Stomach (tissue), 19 donors: ENCODE measurements at places on chromosomes 1 and 21. TPM values are rescaled to one million over a fixed set of nuclear protein-coding genes. Genes with fewer than 3 reads are reported as not detected.

DNA sequence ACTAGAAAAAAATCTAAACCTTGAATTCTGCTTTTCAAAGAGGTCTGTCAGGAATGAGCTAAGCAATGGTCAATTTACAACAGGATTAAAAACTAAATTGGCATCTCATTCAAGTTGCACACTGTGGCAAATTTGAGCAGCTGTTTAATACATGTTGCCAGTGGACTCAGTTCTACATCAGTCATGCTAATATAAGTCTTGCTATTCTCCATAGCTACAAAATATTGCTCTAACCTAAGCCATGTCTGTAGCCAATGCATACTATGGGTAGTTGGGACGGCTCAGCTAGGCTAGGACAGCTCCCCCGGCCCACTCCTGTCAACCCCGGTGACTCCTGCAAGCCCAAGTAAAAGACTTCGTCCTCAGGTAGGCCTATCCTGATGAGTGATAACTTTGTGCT lies 10.9 kb upstream of the VAV3 start:
- DNase-seq, result no peak

DNA sequence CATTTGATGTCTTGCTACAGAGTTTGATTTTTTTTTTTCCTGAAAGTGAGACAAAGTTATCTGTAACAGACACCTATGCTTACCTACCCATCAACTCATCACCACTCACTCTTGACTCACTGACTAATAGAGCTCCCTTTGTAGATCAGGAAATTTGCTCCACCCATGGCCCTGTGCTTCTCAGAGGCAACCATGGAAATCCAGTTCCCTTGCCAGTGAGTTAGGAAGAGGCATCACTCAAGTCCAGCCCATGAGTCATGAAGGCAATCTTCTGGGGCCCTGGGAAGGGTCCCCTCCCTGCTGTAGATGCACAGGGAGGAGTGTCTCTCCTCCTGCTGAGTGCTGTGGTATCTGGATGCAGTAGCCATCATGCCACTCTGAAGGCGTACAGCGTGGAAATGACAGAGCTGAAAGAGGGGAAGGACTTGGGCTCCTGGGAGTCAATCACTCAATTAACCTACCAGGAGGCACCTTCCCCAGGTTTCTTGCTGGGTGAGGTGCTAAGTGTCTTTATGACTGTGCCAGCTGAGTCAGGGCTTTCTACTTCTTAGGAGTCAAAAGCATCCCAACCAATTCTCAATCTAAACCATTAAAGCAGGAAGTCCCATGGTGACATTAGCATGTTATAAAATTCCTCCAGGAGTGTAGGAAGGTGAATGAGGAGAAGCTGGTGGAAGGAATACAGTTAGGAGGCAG lies 56.1 kb downstream of the DNTTIP2 start:
- DNase-seq, result no peak

GRCh38 chr1:25090707-25091422 lies 141.4 kb downstream of the SYF2 start:
- no peak for DNase-seq

DNA sequence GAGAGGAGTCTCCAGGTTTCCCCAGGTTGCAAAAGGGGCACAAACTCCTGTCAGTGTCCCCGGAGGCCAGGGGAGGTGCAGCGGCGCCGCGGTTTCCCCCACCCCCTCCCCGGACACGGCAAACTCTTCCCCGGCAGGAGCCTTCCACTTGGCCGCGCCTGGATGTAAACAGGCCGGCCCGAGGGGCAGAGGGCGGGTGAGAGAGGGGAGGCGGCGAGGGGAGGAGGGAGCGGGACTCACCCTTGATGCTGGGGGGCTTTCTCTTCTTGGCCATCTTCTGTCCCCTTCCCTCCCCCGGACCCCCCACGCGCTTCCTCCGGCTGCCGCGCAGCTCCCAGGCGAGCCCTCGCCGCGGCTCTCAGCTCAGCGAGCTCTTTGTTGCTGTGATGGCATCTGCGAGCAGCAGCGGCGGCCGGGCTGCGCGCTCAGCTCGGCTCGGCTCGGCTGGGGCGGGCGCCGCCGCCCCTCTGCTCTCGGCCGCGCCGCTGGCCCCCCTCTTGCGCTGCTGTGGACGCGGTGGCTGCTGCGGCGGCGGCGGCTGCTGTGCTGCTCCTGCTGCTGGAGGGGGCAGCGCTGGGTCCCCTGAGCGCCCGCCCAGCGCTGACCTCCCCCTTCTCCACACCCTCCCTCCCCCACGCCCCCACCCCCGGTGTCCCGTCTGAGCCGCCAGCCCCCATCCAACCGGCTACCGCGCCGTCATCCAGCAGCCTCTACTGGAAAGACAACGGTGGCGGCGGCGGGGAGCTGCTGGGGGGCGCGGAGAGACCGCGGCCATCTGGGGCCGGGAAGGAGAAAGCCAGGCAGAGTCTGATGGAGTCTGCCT lies 4.9 kb upstream of the SLC44A5 start:
- peak; percentile 28 for DNase-seq

GRCh38 chr1:9228609-9229008 lies 6.0 kb upstream of the H6PD start:
- DNase-seq, result no peak

DNA sequence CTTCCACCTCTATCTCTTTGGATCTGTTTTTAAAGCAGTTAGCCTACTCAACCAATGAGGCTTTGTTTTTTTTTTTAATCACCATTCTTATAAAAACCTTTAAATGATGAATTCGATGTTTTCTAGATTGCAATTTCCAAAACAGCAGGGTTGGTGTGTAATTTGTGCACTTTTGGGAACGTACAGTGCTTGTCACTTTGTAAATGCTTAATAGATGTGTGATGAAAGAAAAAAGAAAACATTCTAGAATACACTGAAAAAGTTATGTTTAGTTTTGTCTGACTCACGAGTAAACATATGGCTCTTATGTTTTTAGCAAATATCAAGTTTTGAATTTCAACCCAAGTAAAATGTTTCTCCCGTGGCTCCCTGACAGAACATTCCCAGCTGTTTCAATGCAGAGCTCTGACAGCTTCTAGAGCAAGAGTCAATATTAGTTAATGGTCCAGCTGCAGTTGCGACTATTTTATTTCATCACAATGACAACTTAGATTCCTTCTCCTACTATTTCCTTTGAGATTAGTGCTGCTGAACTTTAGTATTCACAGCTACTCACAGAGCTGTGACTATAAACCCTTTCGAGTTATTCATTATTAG lies 362.5 kb upstream of the ADAMTS5 start:
- no peak for DNase-seq

GRCh38 chr1:33465316-33465715 lies 7.1 kb upstream of the ZSCAN20 start:
- DNase-seq, result no peak

- DNase-seq, result no peak
These were observed 10.5 kb downstream of the FOXJ3 start for GRCh38 chr1:42324398-42325013.

DNA sequence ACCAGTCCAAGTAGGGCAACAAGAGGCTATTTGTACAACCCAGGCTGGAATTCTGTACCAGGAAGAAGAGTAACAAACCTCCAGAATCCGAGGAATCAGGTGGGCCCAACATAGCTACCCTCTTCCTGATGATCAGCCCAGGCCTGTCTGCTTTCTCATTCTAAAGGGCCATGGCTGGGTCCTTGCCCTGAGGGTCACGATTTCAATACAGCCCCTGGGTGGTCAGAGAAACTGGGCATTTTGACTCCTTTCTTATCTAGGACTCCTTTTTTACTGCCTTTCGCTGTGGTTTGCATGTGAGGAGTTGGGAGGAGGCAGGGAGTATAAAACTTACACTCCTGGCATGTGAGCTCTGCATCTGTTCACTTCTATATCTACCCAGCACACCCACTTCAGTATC lies 164.9 kb upstream of the COA6 start:
- DNase-seq, result no peak

DNA sequence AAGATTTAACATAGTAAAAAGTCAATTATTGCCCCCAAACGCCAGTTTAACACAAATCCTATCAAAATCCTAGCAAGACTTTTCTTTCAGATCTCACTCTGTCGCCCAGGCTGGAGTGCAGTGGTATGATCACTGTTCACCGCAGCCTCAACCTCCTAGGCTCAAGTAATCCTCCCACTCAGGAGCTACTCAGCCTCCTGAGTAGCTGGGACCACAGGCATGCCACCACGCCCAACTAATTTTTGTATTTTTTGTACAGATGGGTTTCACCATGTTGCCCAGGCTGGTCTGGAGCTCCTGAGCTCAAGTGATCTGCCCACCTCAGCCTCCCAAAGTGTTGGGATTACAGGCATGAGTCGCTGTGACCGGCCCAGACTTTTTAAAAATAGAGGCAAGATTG lies 4.8 kb downstream of the SNIP1 start:
- no peak for DNase-seq

Gene ZNF593OS
- not detected for total RNA-seq

Gene CRYZL1
- 9.3 TPM for total RNA-seq

Gene G0S2
- total RNA-seq, result 11.0 TPM

Gene LCE3E
- total RNA-seq, result not detected

Gene LCE2B
- total RNA-seq, result not detected

Gene IKBKE
- 49.6 TPM for total RNA-seq
